ENCODE measurements at places on chromosomes 11 and 22. TPM values are rescaled to one million over a fixed set of nuclear protein-coding genes. Genes with fewer than 3 reads are reported as not detected.

DNA sequence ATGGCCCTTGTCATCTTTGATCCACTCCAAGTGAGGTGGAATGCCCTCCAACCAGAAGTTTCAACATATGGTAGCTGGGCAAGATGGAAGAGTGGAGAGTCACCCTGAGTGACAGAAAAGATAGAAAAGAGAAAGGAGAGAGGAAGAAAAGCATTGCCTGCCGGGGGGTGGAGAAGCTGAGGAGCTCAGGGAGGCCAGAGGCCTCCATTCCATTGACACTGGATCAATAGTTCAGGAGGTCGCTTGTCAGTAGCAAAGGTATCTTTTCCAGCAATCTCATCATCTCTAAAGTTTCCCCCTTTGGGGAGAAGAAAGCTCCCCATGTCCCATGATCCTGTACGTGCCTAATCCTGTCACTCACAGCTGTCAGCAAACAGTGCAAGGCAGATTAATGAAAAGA is 6.7 kb upstream of the C1QTNF6 start:
- no peak for DNase-seq

DNA sequence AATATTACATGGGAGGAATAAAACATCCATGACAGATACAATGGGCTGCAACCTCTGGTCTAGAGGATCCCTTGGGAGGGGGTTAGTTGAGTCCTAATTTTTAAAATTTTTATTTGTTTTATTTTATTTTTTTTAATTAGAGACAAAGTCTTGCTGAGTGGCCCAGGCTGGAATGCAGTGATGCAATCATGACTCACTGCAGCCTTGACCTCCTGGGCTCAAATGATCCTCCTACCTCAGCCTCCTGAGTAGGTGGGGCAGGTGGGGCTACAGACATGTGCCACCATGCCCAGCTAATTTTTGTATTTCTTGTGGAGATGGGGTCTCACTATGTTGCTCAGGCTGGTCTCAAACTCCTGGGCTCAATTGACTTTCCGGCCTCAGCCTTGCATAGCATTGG is 43.1 kb downstream of the FDX1 start:
- no peak for DNase-seq

DNA sequence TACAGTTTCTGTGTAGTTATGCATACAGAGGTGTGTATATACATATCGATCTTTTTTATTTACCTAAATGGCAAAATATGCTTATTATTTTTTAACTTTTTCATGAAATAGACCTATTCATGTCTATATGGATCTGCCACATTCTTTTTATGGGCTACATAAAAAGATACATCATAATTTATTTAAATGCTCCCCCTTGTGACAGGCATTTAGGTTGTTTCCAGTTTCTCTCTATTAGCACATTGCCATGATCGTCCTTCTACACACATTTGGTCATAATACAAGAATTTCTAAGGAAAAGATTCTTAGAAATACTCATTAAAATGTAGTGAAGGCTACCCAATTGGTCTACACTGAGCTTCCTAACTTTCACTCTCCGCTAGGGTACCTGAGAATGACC is 1067.4 kb downstream of the OPCML start:
- no peak for DNase-seq

DNA sequence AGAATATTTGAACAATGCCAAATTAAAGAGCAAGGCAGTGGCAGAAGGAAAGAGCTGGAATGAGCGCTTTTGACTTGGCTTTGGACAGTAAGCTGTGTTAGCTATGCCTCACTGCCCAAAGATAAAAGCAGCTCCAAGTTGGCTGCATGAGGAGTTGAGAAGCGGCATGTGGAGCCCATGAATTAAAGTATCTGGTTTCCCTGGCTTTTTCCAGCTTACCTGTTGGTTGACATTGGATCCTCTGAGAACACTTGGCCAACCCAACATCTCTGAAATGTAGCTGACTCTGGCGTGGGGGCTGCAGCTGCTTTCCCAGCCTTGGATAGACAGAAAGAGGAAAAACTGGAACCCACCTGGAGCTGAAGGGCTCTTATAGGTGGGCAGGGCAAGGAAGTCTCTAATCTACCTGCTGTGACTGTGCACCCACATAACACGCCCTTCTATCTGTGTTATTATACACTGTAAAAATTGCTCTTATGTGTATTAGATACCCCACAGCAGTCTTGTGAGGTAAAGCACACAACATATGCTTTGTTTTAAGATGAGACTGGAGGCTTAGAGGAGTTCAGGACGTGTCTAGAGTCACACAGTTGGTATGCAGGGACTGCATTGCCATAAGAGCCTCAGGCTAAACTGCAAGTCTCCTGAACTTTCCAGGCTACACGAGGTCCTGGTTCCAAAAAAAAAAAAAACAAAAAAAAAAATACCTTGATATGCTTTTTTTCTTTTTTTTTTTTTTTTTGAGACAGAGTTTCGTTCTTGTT is 5.8 kb downstream of the UBASH3B start:
- no peak for DNase-seq

DNA sequence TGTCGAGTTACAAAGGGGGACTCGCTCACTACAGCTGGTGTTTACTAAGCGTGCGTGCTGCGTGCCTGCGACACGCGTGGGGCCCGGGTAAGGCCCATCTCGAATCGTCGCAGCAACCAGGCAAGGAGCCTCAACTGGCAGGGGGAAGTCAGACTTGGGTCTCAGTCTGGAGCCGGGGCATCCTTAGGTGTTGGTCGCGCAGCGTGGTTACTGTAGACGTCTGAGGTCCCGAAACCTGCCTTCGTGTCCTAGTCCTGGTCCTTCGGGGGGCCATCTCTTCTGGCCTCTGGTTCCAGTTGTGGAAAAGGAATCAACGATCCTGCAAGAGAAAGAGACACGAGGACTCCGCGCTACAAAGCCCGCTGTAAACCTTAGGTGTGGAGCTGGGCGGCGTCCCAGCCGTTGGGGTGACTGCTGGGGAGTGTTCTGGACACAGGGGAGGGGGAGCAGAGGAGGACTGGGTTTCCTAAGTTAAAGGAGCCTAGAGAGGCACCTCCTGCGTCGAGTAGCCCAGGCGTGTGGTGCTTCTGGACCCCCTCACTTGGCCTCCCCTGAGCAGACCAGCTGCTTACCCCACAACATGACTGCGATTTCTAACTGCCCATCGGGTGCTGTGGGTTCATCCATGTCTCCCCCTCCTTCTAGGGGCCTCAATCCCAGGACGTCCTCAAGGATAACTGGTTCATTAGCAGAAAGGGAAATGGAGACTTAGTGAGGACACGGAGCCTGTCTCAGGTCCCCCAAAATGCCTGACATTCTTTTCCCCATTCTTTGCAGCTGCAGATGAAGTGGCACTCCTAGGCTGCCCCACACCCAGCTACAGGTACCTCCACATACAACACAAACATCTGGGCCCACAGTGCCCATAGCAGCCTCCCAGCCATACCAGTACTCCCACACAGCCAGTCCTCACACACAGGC is 4.9 kb upstream of the WNT11 start:
- no peak for DNase-seq

GRCh38 chr11:105245781-105246315 is 106.3 kb upstream of the CARD18 start:
- no peak for DNase-seq

DNA sequence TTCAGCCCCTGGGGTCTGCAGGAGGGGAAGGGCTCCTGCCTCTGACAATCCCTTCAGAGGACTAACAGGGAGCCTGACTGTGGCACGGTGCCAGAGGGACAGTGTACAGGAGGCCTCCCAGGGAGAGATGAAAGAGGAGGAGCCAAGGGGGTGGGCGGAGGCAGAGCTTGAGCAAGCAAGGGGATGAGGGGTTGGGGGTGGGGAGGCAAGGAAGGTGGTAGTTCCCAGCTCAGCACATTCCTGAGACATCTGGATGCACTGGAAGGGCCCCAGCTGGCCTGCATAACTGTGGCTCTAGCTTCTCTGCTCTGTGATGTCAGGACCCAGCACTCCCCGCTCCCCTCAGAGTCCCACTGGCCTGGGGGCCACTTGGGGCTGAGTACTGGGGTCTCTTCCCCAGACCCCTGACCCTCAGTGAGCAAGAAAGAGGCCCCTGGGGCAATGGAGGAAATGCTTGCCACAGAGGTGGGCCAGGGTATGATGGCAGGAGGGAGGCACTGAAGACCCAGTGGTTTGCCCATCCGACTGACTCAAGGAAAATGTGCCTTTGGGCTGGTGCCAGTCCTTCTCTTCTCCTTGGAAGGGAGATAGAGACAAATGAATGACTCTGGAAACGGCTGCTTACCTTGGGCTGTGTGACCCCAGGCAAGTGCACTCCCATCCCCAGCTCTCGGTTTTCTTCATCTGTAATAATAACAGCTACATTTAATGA is 13.3 kb downstream of the CREB3L1 start:
- DNase-seq: no peak

GRCh38 chr11:17548444-17548843 is 1.4 kb downstream of the OTOG start:
- no peak for DNase-seq

GRCh38 chr11:119505861-119506260 is 82.9 kb upstream of the THY1 start:
- DNase-seq: no peak

DNA sequence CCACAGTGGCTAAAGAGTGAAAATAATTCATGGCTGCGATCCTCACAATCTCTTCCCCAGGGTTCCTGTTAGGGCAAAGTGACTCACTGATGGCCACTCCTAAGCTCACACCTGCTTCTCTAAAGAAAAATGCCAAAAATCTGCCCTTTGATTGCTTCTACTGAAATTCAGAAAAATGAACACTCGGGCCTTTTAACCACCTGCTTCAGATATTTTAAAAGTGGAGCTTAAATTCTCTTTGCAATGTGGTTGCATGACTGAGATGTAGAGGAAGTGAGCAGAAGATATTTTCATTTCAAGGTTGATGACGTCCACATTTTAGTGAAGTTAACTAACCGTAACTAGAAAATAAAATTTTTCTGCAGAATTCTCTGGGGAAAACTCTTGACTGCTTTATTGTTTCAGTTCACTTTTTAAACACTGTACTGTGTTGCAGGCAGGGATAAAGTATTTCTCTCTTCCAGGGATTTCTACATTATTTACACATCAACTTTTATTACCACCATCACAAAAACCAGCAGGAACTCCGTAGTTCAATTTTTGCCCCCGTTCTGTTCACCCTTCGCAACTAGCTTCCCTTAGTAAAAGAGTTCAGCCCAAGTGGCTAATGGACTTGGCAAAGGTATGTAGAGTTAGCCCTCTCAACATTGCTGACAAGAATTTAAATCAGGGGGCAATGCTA is 8.5 kb downstream of the RAB30 start:
- no peak for DNase-seq

DNA sequence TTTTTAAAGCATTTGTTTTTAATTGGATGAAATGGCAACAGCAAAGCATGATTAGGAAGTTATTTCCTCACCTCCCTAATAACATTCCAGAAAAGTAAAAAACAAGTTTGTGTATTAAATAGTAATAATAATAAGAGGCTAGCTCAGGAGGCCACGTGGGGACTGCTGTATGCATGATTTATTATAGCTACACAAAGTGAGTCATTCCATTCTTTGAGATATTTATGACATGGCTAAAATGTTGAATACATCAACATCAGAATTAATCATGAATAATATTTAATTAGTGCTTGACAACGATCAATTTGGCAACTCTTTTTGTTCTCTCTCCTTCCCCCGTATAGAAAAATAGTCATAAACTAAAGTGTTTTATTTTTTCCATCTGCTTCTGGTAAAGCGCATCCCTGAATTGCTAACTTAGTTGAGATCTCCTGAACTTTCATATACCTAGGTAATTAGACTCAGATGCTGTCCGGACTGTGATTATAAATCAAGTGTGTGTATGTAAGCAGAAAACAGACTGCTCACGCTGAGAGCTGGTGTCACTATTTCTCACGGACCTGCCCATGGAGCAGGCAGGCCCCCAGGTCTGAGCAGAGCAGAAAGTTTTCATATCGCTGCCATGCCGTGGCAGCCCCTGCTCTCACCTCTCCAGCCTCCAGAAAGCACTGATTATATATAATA is 125.7 kb downstream of the WT1 start:
- no peak for DNase-seq

DNA sequence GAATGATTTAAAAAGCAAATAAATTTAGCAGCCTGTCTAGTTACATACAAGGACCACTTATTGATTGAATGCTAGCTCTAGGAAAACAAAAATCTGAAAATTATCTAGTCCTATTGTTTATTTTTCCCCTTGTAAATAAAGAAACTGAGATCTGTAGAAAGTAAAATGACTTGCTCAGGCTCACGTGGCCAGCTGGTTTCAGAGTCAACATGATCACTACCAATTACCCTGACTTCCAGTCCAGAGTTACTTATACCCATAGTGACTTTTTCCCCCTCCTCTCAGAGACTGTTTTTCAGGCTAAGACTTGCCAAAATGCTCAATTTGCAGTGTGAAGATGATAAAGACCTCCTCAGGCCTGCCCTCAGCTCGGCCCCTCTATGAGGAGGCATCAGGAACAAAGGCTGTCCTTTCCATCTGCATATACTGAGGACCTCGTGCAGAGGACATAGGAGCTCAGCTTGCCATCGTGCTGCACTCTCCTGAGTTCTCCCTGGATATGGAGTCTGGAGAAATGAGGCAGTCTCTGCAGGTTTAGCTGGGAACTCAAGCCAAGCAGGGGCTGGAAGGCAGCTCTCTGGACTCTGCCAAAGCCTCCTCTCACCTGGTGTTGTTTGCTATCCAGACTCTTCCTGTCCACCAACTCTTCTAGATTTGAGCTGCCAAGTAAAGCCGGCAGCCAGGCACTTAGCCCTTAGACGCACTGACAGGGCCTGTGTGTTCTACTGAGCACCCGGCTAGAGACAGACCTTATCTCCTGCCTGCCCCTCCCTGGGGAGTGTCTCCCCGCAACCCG is 883.3 kb downstream of the NTM start:
- DNase-seq: no peak

DNA sequence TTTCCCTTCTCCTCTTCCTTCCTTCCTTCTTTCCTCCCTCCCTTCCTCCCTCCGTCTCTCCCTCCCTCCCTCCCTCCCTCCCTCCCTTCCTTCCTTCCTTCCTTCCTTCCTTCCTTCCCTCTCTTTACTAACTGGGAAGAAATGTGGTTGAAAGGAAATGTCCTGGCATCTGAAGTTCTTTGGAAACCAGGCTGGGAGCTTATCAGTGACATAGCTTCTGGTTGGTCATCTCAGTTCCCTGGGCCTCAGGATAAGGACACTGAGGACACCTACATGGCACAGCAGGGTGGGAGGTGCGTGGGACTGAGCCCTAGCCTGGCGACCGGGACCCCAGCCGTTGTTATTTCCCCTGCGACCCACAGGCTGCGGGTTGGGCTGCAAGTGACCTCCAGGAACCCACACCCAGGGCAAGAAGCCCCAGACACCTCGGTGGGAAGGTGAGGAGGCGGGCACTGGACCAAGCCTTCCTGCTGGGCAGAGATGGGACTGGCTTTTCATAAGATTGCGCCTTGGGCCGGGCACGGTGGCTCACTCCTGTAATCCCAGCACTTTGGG is 1486.5 kb downstream of the TBC1D22A start:
- no peak for DNase-seq

AIFM3 gene
- total RNA-seq: 0.75 TPM

SAA4 gene
- not detected for total RNA-seq

ACR gene
- 0.39 TPM for total RNA-seq

PRPF19 gene
- total RNA-seq: 20.3 TPM

NXPE1 gene
- total RNA-seq: not detected

RASSF10 gene
- 1.2 TPM for total RNA-seq

VPREB1 gene
- total RNA-seq: not detected

NCR3LG1 gene
- 2.0 TPM for total RNA-seq

TTC12 gene
- total RNA-seq: 4.6 TPM

SPTBN2 gene
- 7.7 TPM for total RNA-seq

MCAT gene
- 17.6 TPM for total RNA-seq
